A673 (cell line): ENCODE measurements at places on chromosomes 6 and 20. TPM values are rescaled to one million over a fixed set of nuclear protein-coding genes. Genes with fewer than 3 reads are reported as not detected.
A peak's percentile ranks its signal among the peaks of the same experiment; 100 is the strongest.

DNA sequence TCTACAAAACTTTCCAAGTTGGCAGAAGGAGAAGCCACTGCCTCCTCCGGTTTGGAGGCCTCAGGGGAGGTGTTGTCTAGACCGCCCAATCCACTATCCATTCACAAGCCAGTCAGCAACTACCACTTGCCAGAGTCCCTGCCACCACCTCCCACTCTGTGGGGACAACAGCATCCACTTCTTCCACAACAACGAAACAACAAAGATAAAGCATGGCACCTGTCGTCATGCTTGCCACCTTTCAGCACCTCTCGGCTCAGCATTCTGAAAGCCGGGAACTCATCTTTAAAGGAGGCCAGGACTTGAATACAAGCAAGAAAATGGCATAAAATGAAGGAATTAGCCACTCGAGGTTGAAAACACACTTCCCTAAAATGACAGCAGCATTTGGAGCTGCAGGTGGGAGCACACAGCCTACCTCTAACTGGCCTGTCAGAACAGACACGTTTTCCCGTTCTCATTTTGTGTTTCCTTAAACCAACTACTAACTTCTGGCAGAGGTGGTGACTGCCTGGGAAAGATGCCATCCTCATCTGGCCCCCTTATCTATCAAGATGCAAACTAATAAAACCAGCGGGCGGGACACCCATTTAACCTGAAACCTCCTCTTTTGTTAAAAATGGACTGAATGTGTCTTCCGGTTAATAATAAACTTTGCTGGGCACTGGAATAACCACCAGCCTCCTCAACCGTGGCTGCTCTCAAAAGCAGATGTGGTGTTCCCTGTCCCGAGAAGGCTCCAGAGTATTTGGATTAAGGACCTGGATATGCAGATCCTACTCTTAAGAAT lies 21.7 kb downstream of the YTHDF1 start:
- no peak for DNase-seq

GRCh38 chr6:44133003-44133931 lies 5.9 kb downstream of the TMEM63B start:
- DNase-seq: peak; percentile 80

- DNase-seq: no peak
These were observed 147.2 kb downstream of the PCSK2 start for GRCh38 chr20:17374086-17374485.

- peak; percentile 28 for DNase-seq
These were observed 228.1 kb upstream of the CEP162 start for GRCh38 chr6:84455511-84456029.

- DNase-seq: no peak
These were observed 12.9 kb upstream of the JARID2 start for GRCh38 chr6:15232836-15233510.

DNA sequence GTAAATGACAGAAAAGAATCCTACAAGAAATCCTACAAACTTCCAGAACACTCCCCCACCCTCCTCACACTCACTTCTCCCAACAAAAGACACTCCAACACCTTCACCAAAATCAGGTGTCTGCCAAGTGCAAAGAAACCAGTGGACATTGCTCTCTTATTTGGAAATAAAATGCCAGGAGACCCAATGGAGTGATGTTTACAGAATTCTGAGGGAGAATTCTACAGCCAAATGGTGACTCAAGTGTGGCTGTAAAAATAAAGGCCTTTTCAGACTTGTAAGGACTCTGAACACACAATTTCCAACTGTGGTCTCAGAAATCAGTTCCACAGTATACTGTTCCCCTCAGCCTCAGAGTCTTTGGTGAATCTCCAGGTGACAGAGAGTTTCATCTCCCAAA lies 109.6 kb upstream of the CARMIL1 start:
- DNase-seq: no peak

GRCh38 chr20:48959899-48960550 lies 38.5 kb downstream of the ARFGEF2 start:
- no peak for DNase-seq

- DNase-seq: peak; percentile 25
These were observed 3.1 kb downstream of the GABRR2 start for GRCh38 chr6:89311853-89312531.

- DNase-seq: no peak
These were observed 20.7 kb upstream of the TBC1D22B start for GRCh38 chr6:37236921-37237320.

DNA sequence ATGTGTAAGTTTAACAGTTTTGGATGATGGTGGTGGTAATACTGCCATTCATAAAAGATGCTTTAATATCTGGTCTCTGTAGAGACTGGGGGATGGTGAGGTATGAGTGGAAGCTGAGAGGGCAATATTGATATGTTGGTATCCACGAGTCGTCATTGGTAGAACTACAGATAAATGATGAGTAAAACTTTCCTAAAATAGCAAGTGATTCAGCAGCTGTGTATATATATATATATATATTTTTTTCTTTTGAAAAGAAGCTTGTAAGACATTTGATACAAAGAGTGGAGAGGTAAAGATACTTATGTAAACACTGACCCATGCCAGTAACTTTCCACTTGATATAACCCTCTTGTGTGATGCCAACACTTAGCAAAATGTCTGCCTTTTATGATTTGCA lies 41.7 kb upstream of the CITED2 start:
- no peak for DNase-seq

DNA sequence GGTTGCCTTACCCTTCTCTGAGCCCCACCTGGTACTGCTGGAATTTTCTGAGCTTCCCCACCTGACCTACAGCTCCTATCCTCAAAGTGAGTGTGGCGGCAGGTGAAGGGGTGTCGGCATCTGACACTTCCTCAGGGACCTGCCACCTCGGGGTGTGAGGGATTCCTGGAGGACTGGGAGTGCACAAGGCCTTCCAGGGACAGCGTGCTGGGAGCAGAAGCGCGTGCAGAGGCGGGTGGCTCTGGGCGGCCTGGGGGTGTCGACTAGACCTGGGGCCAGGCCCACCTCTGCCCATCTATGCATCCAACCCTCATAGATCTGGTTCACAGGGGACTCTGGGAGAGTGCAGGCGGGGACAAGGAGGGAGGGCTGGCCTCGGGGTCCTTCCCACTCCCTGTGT lies 7.8 kb downstream of the DLGAP4 start:
- no peak for DNase-seq

DNA sequence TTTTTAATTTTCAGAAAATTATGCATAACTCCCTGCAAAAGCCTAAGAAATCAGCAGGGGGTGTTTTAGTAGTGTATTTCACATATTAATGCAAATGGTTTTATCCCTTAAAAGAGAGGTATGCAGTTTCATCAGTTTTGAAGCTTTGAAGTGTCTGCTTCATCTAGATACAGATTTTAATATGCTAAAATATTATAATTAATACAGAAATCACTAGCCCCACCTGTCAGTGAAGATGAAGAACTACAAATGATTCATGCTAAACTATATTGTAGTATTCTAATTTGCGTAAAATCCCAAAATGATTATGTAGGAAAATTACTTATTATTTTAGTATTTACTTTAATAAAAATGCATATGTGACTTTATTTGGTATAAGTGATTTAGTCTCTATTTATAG lies 2.9 kb upstream of the TFB1M start:
- DNase-seq: peak; percentile 40

DNA sequence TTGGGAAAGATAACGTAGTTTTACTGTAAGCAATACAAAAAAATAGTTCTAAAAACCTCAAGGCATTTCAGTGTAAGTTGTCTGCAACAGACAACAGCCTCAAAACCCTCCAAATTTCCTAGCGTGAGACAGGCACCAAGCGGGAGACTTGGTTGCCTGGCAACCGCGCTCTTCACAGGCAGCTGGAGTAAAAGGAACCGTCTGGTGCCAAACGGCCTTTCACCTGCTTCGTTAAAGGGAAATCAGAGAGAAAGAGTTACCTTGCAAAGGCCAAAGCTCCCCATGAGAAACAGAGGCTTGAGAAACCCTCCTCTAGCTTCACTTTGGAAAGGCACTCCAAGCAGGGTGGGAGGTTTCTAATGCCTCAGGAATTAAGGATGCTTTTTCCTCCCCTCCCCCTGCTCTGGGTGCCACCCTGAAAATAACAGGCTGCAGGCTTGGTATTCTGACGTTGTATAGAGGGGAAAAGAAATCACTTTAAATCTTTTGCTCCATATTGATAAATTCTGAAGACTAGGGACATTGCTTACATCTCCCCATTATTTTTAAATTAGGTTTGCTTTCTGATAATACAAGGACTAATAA lies 129.7 kb upstream of the UFL1 start:
- DNase-seq: peak; percentile 56

Gene HRH3
- 0.22 TPM in 1 of 2 replicates, not detected in the other for total RNA-seq

Gene LPIN3
- 1.3 and 1.8 TPM in 2 replicates for total RNA-seq

Gene ERMARD
- total RNA-seq: 19.6 and 23.2 TPM in 2 replicates

Gene TSBP1
- not detected in 2 replicates for total RNA-seq

Gene ZBP1
- total RNA-seq: not detected in 2 replicates

Gene CST4
- total RNA-seq: not detected in 2 replicates

Gene SLC17A2
- total RNA-seq: not detected in 2 replicates

Gene ARFGEF3
- 0.61 and 0.71 TPM in 2 replicates for total RNA-seq
